ENCODE measurements at places on chromosomes 12 and 14.

- no peak for DNase-seq
These were observed 974.3 kb downstream of the VRK1 start for GRCh38 chr14:97771340-97772045.

GRCh38 chr14:78302841-78303240 is 132.7 kb downstream of the NRXN3 start:
- no peak for DNase-seq

DNA sequence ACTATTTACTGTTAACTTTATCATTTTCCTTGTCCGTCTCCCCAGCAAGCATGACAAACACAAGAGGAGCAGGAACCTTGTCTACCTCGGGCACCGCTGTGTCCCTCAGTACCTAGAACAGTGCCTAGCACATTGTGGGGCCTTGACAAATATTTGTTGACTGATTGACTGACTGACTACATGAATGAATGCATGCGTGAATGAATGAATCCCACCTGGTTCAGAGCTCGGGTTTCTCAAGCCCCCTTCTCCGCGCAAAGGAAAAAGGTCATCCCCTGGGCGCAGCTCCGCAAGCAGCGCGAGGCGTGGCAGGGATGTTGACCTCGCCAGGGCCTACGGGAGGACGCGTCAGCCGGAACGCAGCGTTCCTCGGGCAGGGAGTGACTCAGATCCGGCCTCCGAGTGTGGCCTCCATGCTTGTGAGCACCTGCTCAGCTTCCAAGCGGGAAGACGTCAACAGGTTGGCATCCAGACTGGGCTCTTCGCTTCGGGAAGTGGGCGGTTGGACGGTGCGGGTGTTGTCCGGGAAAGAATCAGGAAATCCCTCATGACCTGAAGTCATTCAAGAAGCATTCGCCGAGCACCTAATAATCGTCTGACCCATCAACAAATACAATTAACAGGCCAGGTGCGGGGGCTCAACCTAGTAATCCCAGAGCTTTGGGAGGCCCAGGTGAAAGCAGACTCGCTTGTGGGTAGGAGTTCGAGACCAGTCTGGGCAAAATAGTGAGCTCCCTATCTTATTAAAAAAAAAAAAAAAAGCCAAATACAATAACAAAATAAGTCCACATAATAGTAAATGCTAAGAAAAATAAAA is 13.9 kb upstream of the UBC start:
- peak; percentile 81 for DNase-seq

- DNase-seq = no peak
These were observed 95.2 kb downstream of the KCNA5 start for GRCh38 chr12:5138845-5139244.

GRCh38 chr14:33805593-33805992 is 145.3 kb downstream of the EGLN3 start:
- no peak for DNase-seq

DNA sequence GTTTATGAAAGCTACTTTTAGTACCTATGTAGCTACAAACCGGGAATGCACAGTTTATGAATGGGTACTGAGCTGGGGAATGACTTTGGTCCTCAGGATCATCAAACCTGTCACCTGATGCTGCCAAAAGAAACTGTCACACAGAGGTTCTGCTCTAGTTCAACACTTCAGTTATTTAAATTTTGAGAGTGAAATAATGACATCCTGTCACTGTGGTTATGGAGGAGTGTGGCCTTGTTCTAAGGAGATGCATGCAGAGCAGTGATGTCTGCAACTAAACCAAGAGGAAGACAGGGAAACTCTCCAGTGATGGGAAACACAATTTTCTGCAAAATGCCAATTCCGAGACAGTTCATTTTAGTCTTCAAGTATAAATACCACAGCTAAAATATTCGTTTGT is 4.8 kb upstream of the AEBP2 start:
- DNase-seq = no peak

DNA sequence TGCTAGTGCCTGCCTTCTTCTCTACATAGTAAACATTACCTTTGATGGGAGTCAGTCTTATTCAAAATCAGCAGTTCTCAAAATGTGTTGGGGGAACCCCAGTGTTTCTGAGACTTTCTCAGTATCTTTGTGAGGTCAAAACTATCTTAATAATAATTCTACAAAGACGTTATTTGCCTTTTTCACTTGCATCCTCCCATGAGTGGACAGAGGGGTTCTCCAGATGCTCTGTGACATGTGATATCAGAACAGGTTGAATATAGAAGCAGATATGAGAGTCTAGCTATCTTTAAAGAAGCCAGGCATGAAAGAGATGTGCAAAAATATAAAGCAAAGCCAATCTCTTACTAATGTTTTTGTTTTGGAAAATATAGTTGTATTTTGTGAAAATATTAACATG is 144.7 kb downstream of the KTN1 start:
- DNase-seq = no peak

GRCh38 chr12:102638777-102639176 is 158.4 kb upstream of the IGF1 start:
- no peak for DNase-seq

- DNase-seq = no peak
These were observed 171.8 kb upstream of the NTF3 start for GRCh38 chr12:5260086-5260485.

DNA sequence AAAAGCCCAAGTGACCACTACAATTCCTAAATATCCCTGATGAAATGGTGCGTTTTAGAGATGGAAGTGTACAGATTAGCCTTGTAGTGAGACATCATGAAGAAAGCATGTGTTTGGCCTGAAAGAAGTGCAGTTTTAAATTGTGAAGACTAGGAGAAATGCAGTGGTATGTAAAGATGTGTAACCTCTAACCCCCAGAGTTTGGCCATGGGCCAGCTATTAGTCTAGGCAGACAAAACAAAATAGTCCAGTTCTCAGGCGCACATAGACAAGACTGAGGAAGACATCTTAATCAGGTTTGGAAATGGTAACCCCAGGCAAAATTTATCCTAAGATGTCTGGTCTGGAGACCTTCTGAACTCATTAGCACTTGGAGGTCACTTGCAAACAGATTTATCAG is 23.4 kb downstream of the WBP11 start:
- DNase-seq = no peak

DNA sequence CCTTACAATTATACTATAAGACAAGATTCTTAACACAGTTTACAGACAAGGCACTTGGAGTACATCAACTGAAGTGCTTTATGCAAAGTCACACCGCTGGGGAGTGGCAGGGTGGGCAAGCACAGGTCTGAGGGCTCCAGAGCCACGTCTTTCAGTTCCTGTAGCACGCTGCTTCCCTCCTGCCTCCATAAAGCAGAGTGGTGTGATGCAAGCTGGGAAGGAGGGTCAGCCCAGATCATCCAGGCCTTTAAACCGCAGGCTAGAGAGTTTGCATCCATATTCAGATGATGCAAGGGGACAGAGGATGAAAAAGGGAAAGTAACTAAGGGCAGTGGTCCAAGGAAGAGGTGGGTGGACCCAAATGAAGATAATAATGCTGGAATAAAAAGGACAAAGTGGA is 132.6 kb downstream of the ITPR2 start:
- no peak for DNase-seq

GRCh38 chr14:89190765-89191513 is 226.1 kb downstream of the FOXN3 start:
- DNase-seq = no peak

GRCh38 chr12:124618291-124618902 is 51.0 kb upstream of the NCOR2 start:
- no peak for DNase-seq

DNA sequence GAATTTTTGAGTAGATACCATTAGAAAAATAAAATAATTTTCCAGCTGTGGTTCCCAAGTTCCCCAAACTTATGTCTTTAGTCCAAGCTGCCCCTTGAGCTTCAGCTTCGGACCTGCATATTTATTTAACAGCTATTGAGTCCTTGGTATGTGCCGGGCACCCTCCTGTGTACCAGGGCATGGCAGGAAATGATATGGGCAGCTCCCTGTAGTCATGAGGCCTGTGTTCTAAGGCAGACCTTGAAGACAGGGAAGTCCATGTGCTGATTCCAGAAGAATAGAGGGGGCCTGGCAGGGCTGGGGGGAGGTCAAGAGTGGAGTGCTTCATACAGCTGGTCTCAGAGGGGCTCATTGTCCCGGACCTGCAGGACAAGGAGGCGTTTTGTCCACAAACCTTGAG is 29.2 kb downstream of the TRAF3 start:
- DNase-seq = no peak
